Activated CD8-positive, alpha-beta T cell treated with anti-CD3 and anti-CD28 coated beads for 36 hours (primary cell): ENCODE measurements at places on chromosomes 1 and 21. TPM values are rescaled to one million over a fixed set of nuclear protein-coding genes. Genes with fewer than 3 reads are reported as not detected.
A peak's percentile ranks its signal among the peaks of the same experiment; 100 is the strongest.

AADACL3 gene
- total RNA-seq, result not detected

DNA sequence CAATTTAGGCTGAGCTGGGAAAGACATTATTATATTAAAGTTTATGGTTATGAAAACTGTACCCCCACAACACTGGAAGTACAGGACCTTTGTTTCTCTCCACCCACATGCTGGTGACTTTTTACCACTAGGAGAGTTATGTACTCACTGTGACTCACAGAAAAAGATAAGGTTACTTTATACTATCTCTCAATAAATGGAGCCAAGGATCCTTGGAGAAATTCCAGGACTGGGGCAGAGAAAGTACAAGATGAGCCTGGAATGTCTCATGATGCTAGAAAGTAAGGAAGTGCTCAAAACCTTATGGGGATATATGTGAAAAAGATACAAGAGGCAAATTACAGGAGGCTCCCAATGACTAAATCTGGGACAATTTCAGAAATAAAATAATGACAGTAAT is 63.9 kb upstream of the C1orf105 start:
- DNase-seq, result peak; percentile 10

GRCh38 chr1:216075339-216075738 is 347.9 kb downstream of the USH2A start:
- no peak for DNase-seq

- DNase-seq, result no peak
Measured at GRCh38 chr1:162300057-162300917, 76.4 kb downstream of the SPATA46 start.

DNA sequence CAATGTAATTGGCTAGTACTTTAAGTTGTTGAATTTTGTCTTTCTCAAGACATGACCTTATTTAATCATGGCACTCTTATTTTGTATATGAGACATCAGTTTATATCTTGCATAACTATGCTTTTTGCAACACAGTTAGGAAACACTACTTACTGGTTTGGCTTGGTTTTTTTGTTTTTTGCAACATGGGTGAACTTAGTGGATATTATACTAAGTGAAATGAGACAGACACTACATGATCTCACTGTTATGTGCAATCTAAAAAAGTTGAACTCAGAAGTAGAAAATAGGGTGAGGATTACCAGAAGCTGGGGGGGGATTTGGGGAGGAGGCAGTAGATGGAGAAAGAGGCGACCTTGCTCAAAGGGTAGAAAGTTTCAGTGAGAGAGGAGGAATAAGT is 132.1 kb downstream of the PLA2G4A start:
- no peak for DNase-seq

GRCh38 chr1:58075188-58075578 is 471.3 kb downstream of the OMA1 start:
- DNase-seq, result no peak

DNA sequence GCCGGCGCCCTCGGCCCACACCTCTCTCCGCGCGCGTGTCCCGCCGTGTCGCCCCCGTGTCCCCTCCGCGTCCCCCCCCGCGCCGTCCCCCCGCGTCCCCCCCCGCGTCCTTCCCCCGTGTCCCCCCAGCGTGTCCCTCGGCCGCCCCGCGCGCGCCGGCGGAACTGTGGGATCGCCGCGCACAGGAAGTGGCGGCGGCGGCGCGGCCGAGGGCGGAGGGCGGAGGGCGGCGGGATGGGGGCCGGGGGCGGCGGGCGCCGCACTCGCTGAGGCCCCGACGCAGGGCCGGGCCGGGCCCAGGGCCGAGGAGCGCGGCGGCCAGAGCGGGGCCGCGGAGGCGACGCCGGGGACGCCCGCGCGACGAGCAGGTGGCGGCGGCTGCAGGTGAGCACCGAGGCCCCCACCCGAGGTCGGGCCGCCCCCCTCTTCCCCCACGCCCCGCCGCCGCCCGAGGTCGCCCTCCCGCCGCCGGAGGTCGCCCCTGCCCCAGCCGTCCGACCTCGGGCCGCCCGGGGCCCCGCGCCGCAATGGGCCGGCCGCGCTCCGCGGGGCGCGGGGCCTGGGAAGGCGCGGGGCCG is at the start of gene AGPAT3:
AGPAT3 (plus strand) TSS at position 262 of the 578 bp plus-strand sequence. CDS start 94,459 bp downstream, outside the sequence.
- peak; percentile 30 for DNase-seq

GRCh38 chr1:88035578-88035977 is 648.5 kb upstream of the PKN2 start:
- DNase-seq, result no peak

GRCh38 chr21:44512496-44513388 is 27.3 kb downstream of the KRTAP10-1 start:
- no peak for DNase-seq

VHLL gene
- total RNA-seq, result not detected

DNA sequence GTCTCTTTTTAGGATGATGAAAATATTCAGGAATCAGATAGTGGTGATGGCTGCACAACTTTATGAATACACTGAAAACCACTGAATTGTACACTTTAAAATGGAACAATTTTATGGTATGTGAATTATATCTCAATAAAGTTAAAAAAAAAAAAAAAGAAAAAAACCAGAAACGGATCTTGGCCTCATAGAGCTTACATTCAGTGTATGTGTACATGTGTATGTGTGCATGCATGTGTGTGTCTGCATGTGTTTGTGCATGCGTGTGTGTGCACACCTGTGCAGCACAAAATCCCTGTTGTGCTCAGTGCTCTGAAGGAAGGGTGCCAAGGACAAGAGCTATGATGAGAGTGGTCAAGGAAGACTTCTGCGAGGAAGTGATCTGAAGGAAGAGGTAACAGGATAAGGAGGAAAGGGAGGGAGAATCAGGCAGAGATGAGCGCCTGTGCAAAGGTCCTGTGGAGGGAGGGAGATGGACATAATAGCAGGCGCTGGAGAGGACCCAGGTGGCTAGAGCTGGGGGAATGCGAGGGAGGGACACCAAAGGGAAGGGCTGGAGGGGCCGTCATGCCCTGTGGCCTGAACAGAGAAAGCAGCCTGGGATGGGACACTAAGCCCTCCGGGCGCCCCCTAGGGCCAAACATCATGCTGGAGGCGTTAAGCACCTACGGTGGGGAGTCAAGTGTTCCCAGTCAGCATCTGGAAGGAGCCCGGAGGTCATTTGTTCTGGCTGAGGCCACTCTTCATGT is 25.2 kb downstream of the NKAIN1 start:
- DNase-seq, result peak; percentile 6

DNA sequence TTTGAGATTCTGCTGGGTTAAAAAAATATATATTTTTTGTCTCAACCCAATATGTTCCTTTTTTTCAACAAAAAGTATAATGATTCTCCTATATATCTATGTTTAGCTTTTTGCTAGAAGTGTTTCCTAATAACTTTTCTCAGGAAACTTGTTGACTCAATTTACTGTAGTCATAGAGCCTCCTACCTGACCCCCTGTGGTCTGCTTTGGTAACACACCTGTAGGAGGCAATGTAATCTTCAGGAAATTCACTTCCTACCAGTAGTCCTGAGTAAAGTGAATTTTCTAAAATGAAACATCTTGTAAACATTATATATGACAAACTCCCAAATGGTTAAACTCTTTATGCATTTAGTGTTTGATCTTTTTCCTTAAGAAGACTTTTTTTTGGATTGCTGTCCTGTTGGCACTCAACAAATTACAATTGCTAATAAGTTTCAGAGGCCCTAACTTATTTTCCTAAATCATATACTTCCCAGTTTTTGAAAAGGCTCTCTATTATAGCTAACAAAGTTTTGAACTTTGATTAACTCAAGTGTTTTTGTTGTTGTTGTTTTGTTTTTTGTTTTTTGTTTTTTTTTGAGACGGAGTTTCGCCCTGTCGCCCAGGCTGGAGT is 118.3 kb downstream of the OLFML2B start:
- DNase-seq, result peak; percentile 42

FMO2 gene
- total RNA-seq, result not detected

DNA sequence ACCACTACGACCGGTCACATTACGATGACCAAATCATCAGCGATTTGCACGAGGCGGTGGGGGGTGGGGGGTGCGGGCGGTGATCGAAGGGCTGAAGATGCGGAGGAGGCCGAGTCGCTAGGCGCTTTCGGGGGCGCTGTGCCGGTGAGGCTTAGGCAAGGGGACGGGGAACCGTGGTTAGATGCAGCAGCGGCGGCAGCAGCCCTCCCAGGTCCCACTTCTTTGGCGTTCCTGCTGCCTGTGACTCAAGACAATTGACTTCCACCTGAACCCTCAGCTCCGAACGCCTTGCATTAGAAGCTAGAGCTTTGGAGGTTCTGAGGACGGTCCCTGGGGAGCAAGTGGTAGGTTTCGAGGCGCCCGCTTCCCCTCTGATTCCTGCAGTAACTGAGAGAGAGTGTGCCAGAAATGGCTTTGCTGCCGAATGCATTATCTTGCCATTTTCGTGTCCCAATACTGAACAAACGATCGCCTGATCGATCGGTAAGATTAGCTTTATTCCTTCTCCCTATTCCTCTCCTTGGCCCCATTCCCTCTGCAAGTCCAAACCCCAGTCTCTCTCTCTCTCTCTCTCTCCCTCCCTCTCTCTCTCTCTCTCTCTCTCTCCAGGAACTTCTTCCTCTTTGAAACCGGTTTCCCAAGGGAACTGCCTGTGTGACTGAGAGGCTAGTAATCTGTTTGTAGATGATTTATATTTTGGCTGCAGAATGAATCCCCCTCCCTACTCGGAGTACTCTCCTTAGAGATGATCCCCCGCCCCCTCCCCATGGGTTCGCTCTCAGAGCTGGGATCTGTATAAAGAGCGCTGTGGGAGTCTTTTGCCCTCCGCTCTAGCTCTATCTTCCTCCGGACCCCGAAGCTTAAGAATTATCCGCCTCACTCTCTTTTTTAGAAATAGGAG is 735 bp upstream of the BRINP3 start:
- DNase-seq, result no peak

OR2G6 gene
- total RNA-seq, result not detected

DNA sequence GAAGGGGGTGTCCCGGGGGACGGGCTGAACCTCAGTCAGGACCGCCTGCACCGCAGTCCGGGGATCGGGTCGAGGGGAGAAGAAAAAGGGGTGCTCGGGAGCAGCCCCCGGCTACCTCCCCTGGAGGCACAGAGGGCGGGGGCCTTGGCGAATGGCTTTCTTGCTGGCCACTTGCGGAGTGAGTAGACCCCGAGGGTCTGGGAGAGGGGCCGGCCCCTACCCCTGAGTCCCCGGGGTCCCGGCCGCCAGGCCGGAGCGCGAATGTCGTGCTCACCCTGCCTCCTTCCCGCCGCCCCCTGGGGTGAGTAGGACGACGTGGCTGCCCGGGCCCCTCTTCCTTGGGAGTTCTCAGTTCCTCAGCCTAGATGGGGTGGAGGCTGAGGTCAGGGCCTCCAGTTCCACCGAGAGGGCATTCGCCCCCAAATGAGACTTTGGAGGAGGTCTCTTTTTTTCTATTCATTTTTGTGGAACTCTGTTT is 113.0 kb downstream of the OSBPL9 start:
- no peak for DNase-seq

DNA sequence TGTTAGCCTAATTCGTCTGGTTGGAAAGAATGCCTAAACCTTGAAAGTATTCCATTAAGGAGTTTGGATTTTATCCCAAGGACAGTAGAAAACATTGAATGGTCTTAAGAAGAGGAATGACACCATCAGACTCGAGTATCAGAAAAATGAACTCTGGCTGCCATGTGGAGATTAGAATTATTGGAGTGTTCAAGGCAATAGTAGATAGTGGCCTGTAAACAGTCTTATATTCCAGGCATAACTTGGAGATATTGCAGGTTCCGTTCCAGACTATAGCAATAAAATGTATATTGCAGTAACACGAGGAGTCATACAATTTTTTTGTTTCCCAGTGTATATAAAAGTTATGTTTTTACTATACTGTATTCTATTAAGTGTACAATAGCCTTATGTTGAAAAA is 130.9 kb downstream of the GDAP2 start:
- DNase-seq, result no peak

GRCh38 chr1:193213998-193214397 is 27.6 kb upstream of the B3GALT2 start:
- no peak for DNase-seq

GRCh38 chr1:39328586-39329121 is 124.2 kb downstream of the MACF1 start:
- DNase-seq, result no peak

FCGR1A gene
- not detected for total RNA-seq

DNA sequence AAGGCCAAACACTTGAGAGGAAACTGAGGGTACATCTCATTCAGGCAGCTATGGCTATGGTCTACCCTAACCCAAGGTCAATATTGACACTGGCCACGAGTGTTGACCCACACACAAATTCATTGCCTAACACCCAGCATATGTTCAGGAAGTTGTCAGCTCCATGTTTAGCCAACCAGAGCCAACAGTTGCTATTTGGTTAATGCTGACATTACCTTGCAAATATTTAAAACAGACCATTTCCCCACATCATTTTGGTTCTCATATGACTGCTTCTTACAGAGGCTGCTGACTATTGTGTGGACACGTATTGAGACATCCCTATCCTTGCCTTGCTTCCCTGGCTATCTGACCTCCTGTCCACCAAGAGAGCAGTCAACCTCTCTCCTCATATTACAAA is 97.3 kb downstream of the LMX1A start:
- DNase-seq, result no peak

DNA sequence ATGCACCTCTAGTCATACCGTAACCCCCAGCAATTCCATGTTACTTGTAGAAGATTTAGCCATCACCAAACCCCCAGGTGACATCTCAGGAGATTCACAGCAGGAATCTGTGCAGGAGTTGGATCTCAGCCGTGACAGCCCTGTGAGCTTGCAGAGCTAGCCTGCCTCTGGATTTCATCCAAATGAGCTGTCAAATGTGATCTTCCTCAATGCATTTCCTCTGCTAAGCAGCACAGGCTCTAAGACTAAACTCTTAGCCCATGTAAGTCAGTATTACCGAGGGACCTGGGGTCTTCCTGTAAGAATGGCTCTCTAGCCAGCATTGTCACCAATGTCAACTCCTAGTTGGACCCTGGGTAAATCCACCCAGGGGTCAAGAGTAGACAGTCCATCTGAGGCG is 41.7 kb downstream of the UMODL1 start:
- DNase-seq, result no peak

DNA sequence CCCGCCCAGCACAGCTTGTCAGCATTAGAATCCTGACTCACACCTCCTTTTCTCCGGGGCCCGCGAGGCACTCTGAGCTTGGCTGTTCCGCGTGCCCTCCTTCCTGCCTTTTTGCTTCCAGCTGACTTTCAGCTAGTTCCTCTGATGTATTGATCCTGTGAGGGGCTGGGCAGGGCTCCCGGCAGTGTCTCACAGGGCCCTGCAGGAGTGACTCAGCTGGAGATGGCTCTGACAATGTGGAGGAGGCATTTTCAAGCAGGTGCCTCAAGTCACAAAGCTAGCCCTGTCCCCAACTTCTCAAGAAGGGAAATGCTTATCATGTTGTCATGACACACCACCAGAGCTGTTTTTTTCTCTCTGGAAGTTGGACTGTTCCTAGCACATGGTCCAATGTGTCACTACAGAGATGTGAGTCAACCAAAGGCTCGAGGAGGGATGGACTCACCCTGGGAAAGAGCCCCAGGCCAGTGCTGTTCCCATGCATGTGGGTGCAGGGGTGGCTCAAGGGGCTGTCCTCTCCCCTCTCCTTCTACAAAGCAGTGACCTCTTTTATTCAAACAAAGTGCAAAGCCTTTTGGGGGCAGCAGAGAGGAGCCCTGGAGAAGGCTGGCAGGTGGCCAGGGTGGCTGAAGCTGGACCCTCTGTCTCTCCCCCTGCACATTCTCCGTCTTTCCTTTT is 30.6 kb downstream of the SYT6 start:
- no peak for DNase-seq

COP1 gene
- 36.9 TPM for total RNA-seq

ZBTB48 gene
- 22.4 TPM for total RNA-seq

GRCh38 chr1:62336995-62337705 is 17.9 kb upstream of the KANK4 start:
- DNase-seq, result no peak

GRCh38 chr1:200866116-200866515 is 6.7 kb upstream of the GPR25 start:
- no peak for DNase-seq
